ENCODE measurements at places on chromosomes 4 and X.
A peak's percentile ranks its signal among the peaks of the same experiment; 100 is the strongest.

DNA sequence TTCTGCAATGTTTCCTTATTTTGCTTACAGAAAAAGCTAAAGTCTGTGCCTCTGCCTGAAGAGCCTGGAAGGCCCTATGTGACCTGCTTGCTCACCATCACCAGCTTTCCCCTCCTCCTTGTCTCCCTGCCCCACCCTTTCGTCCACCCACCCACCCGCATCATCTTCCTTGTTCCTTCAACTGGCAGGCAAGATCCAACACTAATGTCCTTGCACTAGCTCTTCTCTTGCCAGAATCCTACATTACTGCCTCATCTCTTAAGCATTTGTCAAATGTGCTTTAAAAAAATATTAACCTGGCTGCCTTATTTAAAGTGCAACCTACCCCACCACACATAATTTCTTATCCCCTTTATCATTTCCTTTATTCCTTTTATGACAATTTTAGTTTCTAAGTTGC is 165.1 kb upstream of the PPP3CA start:
- DNase-seq: no peak

DNA sequence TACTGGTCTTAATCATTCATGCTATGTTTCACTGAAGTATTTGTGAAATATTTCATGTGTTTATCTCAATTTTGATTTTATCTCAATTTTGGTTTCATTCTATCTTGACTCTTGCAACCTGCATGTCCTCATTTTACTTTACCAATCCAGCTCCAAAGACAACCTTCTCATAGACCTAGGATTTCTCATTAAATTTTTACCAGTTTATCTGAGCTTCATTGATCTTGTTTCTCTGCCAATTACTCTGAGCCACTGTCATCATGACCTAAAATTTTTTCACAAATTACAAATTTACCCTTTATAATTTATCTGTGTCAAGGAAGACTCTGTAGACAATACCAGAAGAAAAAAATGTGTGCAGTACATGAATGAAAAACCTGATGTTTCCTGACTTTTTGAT is 18.6 kb upstream of the UGT2B17 start:
- no peak for DNase-seq

GRCh38 chrX:81377329-81377728 is 175.4 kb downstream of the SH3BGRL start:
- DNase-seq: peak; percentile 12

GRCh38 chr4:123463869-123464268 is 67.3 kb downstream of the SPRY1 start:
- no peak for DNase-seq

DNA sequence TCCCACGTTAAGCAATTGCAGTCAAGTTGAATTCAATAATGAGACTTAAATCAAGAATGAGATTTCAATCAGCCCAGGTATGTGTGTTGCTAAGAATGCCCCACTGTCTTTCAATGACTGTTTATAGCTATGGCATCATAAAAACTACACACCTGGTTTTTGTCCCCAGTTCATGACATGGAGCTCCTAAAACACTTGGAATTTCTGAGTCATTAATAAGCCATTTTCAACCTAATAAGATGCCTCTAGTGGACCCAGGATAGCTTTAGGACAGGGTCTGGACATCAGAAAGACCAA is 72.7 kb upstream of the STS start:
- DNase-seq: no peak

- DNase-seq: no peak
Observed at GRCh38 chr4:77220828-77221613, 64.0 kb downstream of the CCNG2 start.

DNA sequence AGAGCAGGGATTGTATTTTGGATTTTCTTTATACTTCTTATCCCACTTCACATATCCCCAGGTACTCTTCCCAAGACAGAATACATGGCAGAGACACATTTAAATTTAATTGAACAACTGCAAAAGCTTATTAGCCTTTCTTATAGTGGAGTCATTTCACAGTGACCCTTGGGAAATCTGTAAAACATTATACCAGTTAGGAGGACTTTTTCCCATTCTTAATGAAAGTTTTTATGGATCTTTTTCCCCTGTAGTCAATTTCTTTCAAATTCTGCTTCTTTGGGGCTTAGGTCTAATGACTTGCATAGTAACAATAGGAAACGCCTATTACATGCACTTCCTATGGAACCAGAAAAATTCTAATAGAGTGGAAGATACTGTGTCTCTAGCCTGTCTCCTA is 14.6 kb upstream of the MCUB start:
- DNase-seq: no peak

GRCh38 chr4:104129243-104129642 is 365.5 kb downstream of the CXXC4 start:
- no peak for DNase-seq

DNA sequence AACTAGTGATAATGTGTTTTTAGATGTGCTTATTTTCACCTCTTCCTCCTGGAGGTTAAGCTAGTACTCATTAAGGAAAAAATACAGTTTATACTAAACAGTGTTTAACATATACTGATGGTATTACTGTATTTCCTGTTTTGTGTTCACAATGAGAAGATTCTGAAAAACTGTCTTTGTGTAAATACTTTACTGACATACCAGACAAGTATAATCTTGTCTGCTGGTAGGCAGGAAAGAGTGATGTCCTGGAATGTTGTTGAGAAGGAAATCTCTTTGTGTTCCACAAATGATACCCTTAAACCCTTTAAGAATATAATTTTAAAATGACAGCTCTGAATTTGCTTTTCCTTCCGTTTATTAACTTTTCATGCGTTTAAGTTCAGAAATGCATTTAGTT is 205.5 kb upstream of the NUDT6 start:
- DNase-seq: no peak

GRCh38 chr4:142406917-142407501 is 439.1 kb downstream of the INPP4B start:
- DNase-seq: no peak

- DNase-seq: no peak
Observed at GRCh38 chrX:10280071-10280470, 123.3 kb downstream of the CLCN4 start.

- no peak for DNase-seq
Observed at GRCh38 chr4:5547651-5548249, 160.6 kb downstream of the EVC2 start.

GRCh38 chr4:184215709-184216328 is 1.9 kb downstream of the ENPP6 start:
- no peak for DNase-seq

GRCh38 chr4:8552581-8553205 is 27.5 kb upstream of the GPR78 start:
- DNase-seq: no peak

- no peak for DNase-seq
Observed at GRCh38 chr4:31518796-31519250, 798.7 kb downstream of the PCDH7 start.

DNA sequence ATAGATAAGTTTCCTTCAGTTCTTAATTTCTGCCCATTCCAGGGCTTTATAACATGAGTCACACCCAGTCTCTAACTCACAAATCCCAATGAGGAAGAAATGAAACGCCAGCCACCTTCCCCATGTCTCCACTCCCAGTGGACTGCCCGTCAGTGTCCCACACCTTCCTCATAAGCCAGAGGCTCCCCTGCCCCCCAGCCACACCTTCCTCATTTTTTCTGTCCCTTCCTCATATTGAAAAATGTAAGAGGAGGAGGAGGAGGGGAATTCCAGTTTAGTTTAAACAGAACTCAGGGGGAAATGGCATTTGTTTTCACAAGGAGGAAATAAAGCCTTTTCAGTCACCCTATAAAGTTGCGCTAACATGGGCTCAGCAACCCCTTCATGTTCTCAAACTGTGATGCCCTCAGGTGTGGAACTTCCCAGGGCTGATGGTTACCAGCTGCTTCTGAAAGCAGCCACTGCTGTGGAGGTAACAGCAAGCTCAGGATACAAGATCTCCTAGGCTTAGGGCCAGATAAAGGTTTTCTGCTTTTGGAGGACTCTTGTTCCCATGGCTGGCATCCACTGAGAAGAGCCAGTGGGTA is 97.8 kb downstream of the PARM1 start:
- DNase-seq: no peak

- DNase-seq: no peak
Observed at GRCh38 chr4:139076016-139076744, 60.6 kb downstream of the NOCT start.

DNA sequence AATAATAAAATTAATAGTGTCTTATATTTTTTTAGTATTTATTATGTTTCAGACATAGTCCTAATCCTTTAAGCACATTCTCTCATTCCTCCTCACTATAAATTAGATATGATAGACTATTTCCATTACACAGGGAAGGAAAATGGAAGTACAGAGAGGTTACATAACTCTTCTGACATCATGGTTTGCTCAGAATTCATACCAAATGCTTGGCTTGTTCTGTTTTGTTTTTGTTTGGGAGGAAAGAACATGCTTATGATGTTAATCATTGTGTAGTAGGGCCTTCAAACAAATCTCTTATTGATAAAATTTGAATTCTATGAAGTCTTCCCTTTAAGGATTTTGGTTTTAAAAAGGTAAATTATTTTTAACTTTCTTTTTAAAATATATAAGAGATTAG is 59.5 kb downstream of the RXFP1 start:
- no peak for DNase-seq

GRCh38 chr4:39942507-39942906 is 35.2 kb downstream of the PDS5A start:
- DNase-seq: no peak

All from RPMI8226 (cell line).